ENCODE measurements at places on chromosomes 6 and 20.

GRCh38 chr6:149389509-149390297, 10.4 kb upstream of the SUMO4 start:
- no peak for DNase-seq

DNA sequence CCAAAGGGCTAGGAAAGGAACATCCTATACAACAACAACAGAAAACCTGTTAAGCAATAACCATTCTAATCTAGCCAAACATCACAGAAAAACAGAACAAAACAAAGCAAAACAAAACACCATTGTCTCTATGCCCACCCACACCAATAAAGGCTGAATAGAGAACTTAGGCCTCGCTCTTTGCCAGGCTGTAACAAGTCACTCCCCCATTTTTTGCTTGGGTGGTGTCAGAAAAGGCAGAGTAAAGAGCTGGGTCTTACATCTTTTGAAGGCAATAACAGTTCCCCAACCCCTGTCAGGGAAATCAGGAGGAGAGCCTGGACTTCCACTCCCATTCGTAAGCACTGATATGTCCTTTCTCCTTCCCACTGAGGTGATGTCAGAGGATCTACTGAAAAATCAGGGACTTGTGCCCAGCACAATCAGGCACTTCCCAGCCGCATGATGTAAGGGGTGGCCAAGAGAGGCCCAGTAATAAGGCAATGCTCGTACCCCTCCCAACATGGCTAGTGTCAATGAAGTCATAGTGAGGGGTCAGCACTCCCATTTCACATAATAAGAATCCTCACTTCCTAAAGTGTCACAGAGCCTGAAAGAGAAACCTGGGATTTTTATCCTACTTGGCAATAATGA, 31.0 kb downstream of the THEMIS start:
- no peak for DNase-seq

DNA sequence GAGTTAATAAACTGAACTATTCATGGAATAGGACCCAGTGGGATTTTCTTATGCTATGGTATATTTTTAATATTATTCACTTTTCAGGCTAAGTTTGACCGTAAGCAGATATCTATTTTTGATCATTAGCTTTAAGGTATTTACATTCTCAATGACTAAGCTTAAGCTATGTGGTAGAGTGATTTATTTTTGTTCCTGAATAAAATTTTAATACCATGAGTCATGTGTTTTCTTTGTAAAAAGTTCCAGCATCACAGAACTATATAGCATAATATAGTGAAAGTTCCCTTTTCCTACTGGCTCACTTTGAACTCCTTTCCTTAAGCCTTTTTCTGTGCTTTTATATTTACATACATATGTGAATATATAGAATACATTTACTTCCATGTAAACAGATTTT, 75.8 kb downstream of the BCKDHB start:
- DNase-seq: no peak

- DNase-seq: no peak
Observed at GRCh38 chr6:113073611-113074191, 726.6 kb downstream of the RFPL4B start.

DNA sequence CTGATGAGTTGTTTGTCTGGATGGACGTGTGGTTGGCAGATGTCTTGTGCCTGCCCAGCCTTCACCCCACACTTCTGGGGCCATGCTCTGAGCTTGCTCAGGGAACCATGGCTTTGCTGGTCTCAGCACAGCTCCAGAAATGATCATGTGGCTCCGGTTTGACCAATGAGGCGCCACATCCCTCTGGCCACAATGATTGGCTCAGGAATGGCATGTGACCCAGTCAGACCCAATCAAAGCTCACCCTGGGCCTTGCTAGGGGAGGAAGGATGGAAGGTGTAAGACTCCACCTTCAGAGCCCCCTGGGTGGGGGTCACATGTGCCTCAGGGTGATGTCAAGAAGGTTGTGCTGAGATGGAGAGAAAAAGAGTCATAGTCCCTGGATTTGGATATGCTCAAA, 281.6 kb upstream of the SULF2 start:
- no peak for DNase-seq

DNA sequence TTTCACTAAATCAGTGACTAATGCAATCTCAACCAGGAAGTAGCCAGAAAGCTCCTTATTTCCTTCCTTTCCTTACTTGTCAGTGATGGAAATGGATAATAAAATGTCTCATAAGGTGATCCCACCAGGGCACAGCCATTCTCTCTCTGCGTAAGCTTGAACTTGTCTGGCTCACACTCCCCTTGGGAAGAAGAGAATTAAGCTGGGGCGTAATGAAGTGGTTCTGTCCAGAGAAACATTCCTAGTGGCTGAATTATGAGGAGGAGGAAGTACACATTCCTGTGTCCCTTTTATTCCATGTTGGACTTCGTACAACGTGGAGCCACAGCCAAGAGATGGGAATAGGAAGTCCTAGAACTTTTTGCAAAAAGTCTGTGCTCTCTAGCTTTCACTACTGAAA, 93.7 kb downstream of the MTHFD1L start:
- no peak for DNase-seq

- no peak for DNase-seq
Observed at GRCh38 chr6:161406646-161407045, 132.8 kb upstream of the AGPAT4 start.

- no peak for DNase-seq
Observed at GRCh38 chr6:15274692-15275387, 29.0 kb downstream of the JARID2 start.

GRCh38 chr6:83615025-83615999, 93.6 kb downstream of the SNAP91 start:
- DNase-seq: peak; percentile 21

DNA sequence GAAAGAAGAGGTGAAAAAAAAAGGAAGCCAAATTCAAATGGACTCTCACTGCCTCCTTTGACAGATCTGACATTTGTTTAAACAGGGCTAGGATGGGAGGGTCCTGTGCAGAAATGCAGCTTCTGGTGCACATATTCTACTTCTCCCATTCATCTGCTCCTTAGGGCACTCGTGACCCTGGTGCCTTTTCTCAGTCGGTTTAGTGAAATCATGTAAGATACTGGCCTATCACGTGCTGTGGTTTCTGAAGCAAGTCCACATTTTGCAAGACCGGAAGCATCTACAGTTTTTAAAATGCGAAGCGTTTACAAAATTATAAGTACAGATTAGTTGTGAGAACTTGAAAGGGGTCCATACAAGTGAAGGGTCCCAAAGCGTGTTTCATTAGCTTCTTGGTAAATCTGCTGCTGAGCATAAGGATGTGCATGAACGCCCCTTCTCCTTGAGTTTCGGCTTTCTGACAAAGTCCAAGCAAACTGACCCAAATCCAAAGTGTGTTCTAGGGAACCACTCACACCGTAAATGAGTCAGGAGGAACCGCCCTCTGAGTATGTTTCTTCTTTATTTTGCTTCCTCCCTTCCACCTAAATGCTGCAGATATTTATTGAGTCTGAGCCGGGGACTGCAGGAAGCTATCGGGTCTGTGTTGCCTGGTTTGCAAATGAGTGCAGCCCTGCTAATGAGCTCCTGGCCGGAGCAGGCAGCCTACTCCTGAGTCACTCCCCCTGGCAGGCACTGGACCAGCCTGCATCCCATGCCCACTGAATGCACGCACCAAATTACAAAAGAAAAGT, 323.8 kb upstream of the JARID2 start:
- peak; percentile 61 for DNase-seq

GRCh38 chr6:35011096-35012041, 122.3 kb downstream of the ANKS1A start:
- no peak for DNase-seq

GRCh38 chr20:9134346-9134745, 65.5 kb downstream of the PLCB4 start:
- DNase-seq: no peak

DNA sequence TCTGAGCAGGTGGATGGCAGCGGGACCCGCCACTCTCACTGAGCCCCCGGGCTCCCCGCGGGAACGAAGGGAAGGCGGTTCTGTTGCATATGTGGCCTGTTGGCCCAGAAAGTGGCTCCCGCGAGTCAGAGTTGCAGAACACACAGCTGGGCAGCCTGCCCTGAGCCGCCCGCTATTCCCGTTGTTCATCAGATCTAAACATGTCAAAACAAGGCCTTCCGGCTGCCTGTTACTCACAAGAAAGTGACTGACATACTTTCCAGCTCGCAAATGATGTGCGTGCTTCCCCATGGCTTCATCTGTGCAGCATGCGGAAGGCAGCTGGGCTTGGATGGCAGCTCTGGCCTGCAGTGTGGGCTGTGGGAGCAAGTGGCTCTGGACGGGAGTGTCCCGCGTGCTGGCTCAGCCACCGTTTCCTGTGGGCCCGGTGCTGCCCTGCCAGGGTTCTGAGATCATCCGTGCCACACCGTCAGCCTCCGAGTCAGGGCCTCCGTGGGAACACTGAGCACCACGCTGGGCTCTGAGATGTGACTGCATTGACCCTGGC, 227.3 kb downstream of the ERMARD start:
- peak; percentile 35 for DNase-seq

DNA sequence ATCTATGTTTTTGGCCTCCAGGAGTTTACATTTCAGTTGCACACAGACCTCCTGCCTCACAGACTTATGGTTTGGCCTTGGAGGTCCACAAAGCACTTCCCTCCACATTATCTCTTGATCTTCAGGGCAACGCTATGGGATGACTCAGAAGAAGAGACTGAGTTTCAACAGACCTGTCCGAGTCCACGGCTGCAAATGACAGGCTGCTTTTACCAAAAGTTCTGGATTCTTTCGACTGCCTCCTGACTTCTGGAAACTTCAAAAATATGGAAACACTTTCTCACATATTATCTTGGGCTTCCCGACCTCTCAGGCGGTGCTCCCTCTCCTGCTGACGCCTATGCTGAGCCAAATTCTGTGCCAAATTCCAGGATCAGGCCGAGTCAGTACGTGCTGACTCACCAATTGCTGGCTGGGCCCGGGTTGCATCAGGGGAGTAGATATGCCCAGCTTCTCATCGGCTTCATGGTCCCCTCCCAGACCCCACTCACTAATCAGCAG, 190.2 kb downstream of the BMP7 start:
- DNase-seq: no peak

DNA sequence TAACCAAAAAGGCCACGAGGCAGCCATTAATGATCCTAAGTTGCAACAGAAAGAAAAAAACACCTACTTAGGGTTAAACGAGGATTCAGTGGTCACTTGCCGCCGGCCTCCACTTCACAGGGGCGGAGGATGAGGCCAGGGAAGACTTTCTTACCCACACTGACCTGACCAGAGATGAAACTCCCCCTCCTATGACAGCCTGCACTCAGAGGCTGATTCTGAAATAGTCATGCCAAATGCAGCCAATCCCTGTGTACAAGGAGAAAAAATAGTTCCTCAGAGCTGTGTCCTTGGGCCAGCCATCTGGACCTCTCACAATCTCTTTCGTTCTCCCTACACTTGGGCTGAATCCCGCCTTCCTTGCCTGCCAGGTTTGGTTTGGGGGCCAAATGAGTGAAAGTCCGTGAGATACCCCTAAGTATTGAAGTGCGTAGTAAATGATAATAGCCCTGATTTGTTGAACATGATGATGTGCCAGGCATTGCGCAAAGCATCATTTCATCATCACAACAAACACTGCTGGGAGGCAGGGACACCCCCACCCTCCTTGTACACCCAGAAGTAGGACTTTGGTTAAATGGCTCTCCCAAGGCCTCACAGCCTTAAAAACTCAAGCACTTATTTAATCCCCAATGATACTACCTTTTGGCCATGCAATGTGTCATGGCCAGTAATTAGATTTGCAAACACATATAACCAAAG, 3.2 kb upstream of the IRF4 start:
- DNase-seq: no peak

GRCh38 chr6:71490876-71491275, 202.3 kb downstream of the OGFRL1 start:
- DNase-seq: no peak

- DNase-seq: no peak
Observed at GRCh38 chr6:6723361-6723760, 134.8 kb downstream of the LY86 start.

- no peak for DNase-seq
Observed at GRCh38 chr6:24321538-24322162, 36.2 kb downstream of the DCDC2 start.

- DNase-seq: no peak
Observed at GRCh38 chr6:49430187-49430586, 32.9 kb downstream of the MMUT start.

DNA sequence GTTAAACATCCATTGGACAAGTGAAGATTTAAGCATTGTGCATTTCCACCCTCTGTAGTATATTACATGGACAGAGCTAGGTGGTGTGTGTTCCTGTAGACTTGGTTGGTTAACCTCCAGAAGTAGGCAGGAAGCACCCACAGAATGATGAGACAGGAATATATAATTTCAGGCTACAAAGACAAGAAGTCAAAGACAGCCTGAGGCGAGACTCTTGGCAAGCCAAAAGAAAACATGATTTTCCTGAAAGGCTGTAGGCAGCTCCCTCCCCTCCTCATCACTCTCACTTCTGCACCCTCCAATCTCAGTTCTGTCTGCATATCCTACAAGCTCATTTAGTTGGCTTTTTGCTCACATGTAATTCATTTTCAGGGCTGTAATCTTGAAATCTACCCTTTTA, 110.0 kb upstream of the SLC35B3 start:
- DNase-seq: no peak

Data from kidney (tissue), 22 donors.